ENCODE measurements at places on chromosomes 3 and 15.

DNA sequence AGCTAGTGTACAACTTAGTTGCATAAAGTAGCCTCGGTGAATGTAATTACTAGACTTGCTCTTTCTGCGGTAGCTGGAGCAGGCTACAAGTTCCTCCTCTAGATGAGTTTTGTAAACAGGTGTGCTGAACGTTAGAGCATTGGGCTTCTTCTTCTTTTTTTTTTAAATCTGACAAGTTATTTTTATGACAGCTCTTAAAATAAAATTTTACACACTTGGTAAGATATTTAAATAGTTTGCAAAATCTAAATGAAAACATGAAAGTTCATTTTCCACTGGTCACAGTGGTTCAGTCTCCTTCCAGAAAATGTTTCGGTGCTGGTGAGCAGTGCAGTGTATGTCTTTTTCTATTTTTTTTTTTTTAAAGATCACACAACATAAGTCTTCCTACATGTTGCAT lies 3.0 kb downstream of the CCR9 start:
- DNase-seq: no peak
- no peak overlapping the region for H3K27ac ChIP-seq
- no peaks in the 10 kb centered on the region for H3K36me3 ChIP-seq

- no peaks in the 10 kb centered on the region for H3K27me3 ChIP-seq
- H3K4me1 ChIP-seq: no peaks in the 10 kb centered on the region
- no peak overlapping the region for H3K4me3 ChIP-seq
- H3K27ac ChIP-seq: no peak overlapping the region
- peak; percentile 78 for DNase-seq
These were observed 61.4 kb downstream of the SNRK start for GRCh38 chr3:43347774-43348173.

GRCh38 chr3:98182196-98182595 lies 15.7 kb downstream of the OR5H15 start:
- no peak overlapping the region for H3K4me3 ChIP-seq
- no peaks in the 10 kb centered on the region for H3K4me1 ChIP-seq
- no peaks in the 10 kb centered on the region for H3K36me3 ChIP-seq
- H3K27me3 ChIP-seq: no peaks in the 10 kb centered on the region
- DNase-seq: no peak

DNA sequence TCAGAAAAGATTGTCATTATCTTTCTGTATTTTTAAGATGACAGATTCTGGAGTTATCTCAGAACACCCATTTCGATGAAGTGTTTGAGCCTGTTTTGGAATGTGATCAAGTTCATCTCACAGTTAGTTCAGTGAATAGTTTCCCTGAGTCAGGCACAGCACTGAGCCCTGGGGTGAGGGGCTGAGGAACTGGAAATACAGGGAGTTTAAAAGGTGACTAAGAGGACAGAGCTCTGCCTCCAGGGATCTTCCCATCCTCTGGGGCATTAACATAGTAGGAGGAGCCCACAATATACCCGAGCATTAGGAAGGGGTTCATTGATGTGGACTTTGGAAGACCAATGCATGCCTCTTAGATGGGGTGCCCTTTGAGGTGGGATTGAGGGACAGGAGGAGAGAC lies 355.1 kb downstream of the CLSTN2 start:
- H3K27me3 ChIP-seq: no peaks in the 10 kb centered on the region
- H3K4me1 ChIP-seq: peaks cover 4% of the 10 kb centered on the region
- no peak overlapping the region for H3K4me3 ChIP-seq
- H3K27ac ChIP-seq: no peak overlapping the region
- DNase-seq: no peak
- no peaks in the 10 kb centered on the region for H3K36me3 ChIP-seq

DNA sequence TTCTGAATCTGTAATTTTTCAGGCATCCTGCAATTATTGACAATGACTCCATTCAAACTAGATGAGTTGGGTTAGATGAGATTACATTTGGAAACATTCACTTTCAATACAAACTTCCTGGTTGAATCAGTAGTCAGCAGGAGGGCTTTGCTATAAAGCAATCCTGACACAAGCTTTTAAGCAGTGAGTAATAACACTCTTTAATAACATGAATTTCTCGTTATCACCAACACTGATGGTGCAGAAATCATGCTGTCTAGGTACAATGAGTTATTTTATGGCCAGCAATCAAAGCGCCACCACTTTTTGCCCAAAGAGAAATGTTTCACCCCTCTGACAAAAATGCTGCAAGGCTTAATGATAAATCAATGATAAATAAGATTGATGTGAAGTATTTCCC lies 474.8 kb upstream of the CNTN4 start:
- no peak overlapping the region for H3K4me3 ChIP-seq
- no peak overlapping the region for H3K27ac ChIP-seq
- no peaks in the 10 kb centered on the region for H3K27me3 ChIP-seq
- H3K36me3 ChIP-seq: no peaks in the 10 kb centered on the region
- no peaks in the 10 kb centered on the region for H3K4me1 ChIP-seq

- H3K4me3 ChIP-seq: no peak overlapping the region
- no peak overlapping the region for H3K27ac ChIP-seq
- H3K27me3 ChIP-seq: no peaks in the 10 kb centered on the region
- DNase-seq: no peak
- H3K36me3 ChIP-seq: no peaks in the 10 kb centered on the region
- H3K4me1 ChIP-seq: peaks cover 6% of the 10 kb centered on the region
These were observed 37.7 kb downstream of the TM4SF4 start for GRCh38 chr3:149512073-149512782.

DNA sequence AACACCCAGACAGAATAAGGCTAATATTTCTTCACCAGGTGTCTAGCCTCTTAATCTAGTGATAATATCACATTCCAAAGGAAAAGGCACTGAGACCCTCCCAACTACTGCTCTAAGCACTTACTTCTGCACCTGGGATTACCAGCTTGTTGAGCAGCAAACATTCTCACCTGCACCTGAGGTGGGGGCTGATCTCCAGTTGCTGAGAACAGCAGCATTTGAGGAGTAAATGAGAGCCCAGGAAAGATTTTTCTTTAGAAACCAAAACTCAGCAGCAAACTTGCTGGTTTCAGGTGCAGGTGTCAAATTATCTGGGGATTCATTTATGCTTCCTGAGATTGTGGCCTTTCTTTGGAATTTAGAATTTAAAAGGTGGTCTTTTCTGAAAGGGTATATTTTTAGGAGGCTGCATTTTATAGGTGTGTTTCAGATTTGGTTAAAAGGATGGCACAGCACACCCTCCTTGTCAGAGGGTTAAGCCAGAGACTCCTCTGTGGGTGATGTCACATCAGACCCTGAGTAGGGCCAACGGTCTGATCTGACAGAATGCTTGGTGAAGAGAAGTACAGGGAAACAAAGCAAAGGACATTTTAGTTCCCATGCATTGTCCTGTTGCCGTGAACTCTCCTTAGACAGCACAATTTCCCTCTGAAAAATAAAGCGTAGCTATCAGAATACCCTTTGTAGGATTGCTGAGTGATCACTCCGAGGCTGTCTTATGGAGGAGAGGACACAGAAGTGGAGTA lies 411.0 kb upstream of the ATP11B start:
- H3K27me3 ChIP-seq: no peaks in the 10 kb centered on the region
- H3K4me3 ChIP-seq: no peak overlapping the region
- DNase-seq: no peak
- no peak overlapping the region for H3K27ac ChIP-seq
- no peaks in the 10 kb centered on the region for H3K4me1 ChIP-seq
- H3K36me3 ChIP-seq: no peaks in the 10 kb centered on the region
